ENCODE measurements at places on chromosomes 2 and 18.

DNA sequence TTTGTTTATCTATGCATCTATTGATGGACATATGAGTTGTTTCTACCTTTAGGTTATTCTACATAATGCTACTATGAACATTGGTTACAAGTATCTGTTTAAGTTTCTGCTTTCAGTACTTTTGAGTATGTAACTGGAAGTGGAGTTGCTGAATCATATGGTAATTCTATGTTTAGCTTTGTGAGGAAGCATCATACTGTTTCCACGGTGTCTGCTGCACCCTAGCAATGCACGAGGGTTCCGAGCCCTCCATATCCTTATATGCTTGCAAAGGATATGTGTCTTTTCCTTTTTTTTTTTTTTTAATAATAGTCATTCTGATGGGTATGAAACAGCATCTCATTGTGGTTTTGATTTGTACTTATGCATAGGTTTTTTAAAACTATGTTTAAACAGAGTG, 83.7 kb downstream of the FMNL2 start:
- peak; percentile 70 for DNase-seq

- DNase-seq, result peak; percentile 41
Observed at GRCh38 chr2:50951437-50951836, 80.5 kb downstream of the NRXN1 start.

GRCh38 chr2:5969303-5969702, 277.1 kb downstream of the SOX11 start:
- DNase-seq, result no peak

GRCh38 chr2:85669549-85669948, 1.6 kb upstream of the SFTPB start:
- DNase-seq, result no peak

DNA sequence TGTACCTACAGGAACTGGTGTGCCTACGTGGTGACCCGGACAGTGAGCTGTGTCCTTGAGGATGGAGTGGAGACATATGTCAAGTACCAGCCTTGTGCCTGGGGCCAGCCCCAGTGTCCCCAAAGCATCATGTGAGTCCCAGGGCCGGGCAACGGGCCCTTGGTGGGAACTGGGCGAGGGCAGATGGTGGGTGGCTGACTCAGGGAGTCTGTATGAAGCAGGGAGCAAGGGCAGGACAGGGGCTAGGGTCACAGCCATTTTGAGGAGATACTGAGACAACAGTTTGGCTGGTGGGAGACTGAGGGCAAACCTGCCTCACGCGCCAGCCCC, 1.7 kb downstream of the EMILIN1 start:
- no peak for DNase-seq

- peak; percentile 88 for DNase-seq
Observed at GRCh38 chr2:157468931-157469708, 25.2 kb upstream of the CYTIP start.

DNA sequence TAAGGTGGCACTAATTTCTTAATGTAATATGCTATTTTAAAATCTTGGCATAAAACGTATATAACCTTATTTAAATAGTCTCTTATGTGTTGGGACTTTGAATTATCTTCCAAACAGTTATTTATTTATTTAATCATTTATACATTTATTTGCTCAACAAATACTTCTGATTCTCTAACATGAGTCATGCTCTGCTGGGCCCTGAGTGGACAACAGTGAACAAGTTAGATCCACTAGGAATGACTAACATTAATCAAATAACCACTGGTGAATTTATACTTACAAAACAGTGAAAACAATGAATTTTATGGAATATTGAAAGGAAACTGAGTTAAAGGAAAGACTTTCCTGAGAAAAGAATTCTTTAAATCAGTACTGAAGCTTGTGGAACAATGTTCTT, 1257.2 kb upstream of the CHAC2 start:
- no peak for DNase-seq

GRCh38 chr2:30354621-30355020, 92.4 kb upstream of the LCLAT1 start:
- no peak for DNase-seq

DNA sequence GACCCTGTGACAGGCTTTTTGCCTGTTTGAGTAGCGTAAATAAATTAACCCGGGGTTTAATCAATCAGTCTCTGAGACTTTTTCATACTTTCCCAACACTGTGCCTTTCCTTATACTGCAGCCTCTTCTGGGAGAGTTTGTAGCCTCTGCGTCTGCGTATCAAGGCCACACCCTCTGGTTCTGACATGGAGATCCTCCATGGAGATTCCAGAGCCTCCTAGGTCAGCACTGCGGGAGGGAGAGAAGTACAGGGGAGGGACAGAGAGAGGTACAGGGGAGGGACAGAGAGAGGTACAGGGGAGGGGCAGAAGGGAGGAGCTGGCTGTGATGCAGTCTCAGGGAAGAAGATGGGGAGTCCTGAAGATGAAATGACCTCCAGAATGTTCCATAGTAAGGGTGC, 166.0 kb downstream of the ARL4C start:
- DNase-seq, result no peak

GRCh38 chr2:42999391-42999841, 207.0 kb upstream of the HAAO start:
- no peak for DNase-seq

DNA sequence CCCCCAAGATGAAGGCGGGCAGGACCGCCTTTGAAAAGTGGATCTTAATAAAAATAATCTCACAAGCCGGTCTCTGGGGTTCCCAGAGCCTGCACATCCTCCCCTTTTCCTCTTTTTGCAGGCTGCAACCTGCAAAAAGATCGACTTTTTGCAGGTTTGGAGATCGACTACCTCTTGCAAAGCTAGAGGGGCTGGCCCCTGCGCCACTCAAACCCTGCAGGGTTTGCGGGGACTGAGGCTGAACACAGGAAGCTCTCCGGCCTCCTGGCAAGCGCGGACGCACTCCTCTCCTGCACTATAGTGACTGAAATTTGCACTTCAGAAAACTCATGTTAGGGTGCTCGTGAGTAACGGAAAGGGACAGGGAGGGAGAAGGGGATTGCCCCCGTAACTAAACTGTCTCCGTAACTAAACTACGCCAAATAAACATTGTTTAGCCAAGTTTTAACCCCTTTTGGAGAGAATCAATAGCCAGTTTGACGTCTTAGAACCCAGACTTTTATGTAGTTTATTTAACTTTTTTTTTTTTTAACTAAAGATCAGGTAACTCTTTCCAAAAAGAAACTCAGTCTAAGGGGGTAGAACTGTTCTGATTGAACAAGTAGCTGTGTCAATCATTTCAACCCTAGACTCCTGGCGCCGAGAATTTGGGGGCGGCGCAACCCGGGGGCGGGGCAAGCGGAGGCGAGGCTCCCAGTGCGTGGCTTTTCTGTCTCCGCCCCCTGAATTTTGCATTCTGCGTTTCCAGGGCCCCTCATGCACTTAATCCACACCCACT, 2.5 kb downstream of the IGFBP5 start:
- DNase-seq, result peak; percentile 84

GRCh38 chr2:120596191-120596811, 139.4 kb upstream of the GLI2 start:
- DNase-seq, result no peak

DNA sequence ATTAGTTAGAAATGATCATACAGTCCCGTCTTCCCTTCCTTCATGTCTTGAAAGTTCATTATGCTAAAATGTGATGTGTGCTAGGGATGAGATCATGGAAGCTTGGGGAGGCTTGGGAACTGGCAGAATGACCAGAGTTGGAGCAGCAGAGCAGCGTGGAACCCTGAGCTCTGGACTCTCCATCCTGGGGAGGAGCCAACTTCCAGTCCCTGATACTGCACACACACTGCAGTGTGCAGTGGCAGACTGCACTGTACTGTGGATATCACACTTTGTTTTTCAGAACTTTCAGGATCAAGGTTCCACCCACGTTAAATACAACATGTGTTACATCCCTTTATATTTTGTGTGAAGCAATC, 27.3 kb upstream of the GREB1 start:
- no peak for DNase-seq

DNA sequence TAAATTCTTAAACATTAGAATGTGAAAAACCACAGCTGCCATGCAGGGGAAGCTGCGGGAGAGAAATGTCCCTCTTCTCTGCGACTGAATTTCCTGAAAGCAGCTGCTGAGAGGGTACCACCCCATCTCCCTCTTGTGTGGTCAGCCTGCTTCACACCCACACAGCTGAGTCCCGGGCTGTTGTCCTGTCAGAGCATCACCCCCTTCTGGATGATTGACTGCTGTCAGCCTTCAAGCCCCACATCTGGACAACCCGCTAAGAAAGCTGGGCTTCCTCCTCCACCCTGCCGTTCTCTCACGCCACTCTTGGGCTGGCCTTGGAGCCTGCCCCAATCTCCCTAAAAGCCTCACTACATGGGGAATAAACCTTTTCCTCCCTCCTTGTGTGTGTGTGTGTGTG, 26.0 kb downstream of the SH3YL1 start:
- no peak for DNase-seq

GRCh38 chr2:214569419-214570035, 158.7 kb downstream of the VWC2L start:
- no peak for DNase-seq

Data from fibroblast of skin of right quadriceps (primary cell).